IPS-NIHi11 (cell line): ENCODE measurements at places on chromosomes 12 and 14.

DNA sequence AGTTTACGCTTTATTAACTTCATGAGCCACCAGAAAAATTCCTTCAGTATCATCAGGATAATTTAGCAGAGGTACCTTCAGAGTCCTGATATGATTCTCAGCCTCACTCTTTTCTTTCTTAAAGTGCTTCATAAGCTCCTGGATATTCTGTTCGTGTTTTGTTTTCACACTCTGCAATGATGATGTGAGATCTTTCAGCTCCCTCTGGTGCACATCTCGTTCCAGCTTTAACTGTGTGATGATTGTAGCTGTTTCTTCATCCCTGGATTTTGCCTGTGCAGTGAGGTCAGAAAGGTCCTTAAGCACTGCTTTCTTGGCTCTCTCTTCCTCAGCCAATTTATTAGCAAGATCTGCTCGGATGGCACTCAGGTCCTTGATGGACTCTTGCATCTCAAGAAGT, 156.7 kb downstream of the CEP128 start:
- no peak for DNase-seq

DNA sequence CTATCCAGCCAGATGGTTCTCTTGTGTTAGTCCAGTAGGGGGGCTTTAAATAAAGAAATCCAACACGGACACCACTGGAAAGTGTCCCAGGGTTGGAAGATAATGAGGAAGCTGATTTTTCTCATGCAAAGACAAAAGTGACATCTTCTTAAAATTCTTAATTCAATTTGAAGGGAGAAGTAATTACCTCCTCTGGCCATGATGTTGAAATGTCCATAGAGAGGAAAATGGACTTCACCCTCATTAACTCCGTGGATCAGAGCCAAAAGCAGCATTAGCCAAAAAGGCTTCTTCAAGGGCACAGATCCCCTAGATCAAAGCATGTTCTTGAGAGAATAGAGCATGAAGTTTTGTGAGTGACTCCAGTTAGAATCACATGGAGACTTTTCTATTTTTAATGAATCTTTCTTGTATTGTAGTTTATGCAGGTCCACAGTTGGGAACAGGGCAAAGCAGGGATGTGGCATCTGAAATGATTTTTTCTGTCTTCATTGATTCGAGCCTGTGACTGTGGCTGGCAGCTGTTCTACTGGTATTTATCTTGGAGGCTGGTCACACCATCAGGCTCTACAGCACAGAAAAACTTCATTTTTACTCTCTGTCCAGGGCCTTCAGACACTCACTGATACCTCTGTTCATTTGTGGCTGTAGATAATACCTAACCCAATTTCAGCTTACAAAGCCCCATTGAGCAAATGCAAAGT, 1002.5 kb downstream of the AACS start:
- DNase-seq, result no peak

GRCh38 chr14:33114331-33114730, 175.7 kb downstream of the NPAS3 start:
- no peak for DNase-seq

GRCh38 chr12:116497051-116497591, 62.1 kb upstream of the MAP1LC3B2 start:
- DNase-seq, result no peak

GRCh38 chr14:56081139-56081538, 37.1 kb upstream of the PELI2 start:
- DNase-seq, result no peak

DNA sequence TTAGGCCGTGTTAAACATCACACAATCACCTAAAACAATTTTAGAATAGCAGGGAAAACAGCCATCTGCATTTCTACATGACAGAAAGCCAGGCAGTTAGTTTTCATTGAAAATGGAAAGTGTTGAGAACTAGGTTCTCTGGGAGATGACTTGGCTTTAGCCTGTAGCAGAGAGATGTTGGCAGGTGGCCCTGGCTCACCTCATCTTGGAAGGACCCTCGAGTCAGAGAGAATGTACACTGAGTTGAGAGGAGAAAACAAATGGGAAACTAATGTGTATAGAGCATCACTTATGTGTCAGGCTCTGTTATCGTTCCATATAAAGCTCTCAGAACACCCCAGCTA, 51.9 kb downstream of the SUSD6 start:
- DNase-seq, result no peak

DNA sequence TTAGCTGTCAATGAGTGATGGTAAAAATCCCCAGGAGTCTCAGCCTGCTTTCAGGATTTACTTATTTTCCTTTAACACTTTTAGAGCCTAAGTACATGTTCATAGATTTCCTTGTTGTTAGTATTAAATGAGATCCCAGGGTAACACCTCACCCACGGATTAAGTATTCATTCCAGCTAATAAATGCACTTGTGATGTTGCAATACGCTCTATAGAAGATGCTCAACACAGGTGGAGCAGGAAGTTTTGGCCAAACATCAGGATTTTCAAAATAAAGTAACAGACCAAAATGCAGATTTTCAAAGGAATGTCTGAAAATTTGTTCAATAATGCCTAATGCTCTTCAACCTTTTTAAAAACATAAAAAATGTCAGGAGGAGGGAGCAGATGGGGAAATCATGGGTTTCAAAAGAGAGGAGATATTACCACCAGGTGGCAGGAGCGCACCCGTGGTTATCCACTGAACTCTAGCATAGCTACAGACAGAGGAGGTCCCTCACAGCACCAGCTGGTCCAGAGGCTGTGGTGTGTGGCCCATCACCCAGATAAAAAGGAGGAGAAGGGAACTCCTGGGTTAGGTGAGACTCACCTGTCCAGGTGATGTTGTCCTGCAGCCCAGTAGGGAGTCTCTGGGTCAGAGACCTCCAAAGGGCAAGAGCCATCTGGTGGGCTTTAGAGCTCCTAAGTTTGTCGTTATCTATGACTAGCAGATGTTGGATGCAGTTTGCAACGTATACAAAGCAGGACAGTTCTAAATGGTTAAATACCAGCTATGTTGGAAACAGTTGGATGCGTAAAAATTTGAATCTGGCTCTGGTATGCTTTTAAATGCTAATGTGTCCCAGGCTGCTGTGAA, 1158.4 kb upstream of the TMEM132C start:
- no peak for DNase-seq

DNA sequence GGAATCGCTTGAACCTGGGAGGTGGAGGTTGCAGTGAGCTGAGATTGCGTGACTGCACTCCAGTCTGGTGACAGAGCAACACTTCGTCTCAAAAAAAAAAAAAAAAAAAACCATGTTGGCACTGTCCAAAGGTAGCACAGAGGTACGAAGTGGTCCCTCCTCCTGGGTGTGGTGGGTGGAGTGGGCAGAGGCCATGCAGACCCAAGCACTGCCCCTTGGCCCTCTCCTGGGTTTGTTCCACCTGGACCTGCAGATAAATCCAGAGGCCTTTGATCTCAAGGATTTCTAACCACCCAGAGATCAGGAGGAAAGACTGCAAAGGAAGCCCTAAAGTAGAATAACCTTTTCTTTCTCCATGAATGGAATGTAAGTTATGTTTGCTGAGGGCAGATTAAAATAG, 8.7 kb upstream of the GALNT6 start:
- DNase-seq, result no peak

- no peak for DNase-seq
These were observed 37.7 kb downstream of the SPATS2 start for GRCh38 chr12:49404956-49405355.

DNA sequence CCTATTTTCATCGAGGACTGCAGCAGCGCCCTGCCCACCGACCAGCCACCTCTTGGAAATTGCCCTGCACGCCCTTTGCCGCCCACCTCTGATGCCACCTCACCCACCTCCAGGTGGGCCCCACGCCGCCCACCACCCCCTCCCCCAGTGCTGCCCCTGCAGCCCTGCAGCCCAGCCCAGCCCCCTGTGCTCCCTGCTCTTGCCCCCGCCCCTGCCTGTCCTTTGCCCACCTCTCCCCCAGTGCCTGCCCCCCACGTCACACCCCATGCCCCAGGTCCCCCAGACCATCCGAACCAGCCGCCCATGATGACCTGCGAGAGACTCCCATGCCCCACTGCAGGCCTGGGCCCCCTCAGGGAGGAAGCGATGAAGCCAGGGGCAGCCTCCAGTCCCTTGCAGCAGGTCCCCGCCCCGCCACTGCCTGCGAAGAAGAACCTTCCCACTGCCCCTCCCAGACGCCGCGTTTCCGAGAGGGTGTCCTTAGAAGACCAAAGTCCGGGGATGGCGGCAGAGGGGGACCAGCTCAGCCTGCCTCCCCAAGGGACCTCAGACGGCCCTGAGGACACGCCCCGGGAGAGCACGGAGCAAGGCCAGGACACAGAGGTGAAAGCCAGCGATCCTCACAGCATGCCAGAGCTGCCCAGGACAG, 96.5 kb downstream of the LGMN start:
- no peak for DNase-seq

GRCh38 chr12:97038834-97039233, 131.8 kb downstream of the NEDD1 start:
- no peak for DNase-seq

GRCh38 chr12:118429688-118430383, 53.5 kb downstream of the SUDS3 start:
- no peak for DNase-seq

DNA sequence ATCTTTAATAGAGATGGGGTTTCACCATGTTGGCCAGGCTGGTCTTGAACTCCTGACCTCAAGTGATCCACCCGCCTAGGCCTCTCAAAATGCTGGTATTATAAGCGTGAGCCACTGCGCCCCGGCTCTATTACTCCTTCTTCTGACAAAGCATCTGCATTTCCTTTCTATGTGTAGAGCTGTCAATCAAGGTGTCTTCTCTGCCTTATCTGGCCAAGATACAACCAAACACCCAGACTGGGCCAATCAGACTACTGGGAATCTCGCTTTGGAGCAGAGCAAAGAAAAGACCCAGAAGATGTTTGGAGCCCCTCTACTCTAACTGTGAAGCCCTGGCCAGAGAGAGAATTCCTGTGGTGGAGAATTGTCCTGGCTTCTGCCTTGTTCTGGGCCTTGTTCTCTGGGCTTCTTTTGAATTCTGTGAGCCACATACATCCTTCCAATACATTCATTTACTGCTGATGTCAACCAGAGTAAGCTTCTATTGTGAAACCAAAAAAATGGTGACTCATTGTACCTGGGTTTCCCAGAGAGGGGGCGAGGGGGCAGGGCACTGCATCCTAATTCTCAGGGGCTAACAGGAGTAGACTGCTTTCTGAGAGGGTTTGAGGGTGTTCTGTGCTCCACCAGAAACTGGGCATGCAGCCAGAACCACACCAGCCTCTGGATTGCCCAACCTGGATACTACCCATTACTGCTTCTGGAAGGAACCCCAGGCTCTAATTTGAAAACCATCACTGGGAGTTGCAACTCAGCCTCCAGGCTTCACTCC, 18.8 kb upstream of the FLVCR2 start:
- DNase-seq, result no peak

GRCh38 chr14:68695326-68695768, 97.5 kb downstream of the ZFP36L1 start:
- no peak for DNase-seq

- no peak for DNase-seq
These were observed 35.6 kb upstream of the FICD start for GRCh38 chr12:108479364-108480070.

- no peak for DNase-seq
These were observed 96.8 kb upstream of the DIO3 start for GRCh38 chr14:101464310-101464983.

DNA sequence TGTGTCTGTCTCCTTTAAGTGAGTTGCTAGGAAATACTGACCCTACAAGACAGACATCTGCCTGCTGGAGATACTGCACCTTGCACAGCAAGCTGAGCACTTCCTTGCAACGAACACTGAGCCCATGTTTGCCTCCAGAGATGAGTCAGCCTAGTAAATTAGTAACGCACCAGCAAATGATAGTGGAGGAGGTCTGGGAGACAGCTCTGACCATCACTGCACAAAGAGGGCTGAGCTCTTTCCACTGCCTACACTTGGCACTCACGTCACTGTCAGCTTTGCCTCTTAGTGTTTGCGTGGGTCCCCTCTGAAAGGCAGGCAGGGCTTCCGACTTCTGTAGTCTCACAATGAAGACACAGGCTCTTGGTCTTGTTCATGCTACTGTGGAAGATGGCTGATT, 109.0 kb downstream of the APAF1 start:
- DNase-seq, result no peak

DNA sequence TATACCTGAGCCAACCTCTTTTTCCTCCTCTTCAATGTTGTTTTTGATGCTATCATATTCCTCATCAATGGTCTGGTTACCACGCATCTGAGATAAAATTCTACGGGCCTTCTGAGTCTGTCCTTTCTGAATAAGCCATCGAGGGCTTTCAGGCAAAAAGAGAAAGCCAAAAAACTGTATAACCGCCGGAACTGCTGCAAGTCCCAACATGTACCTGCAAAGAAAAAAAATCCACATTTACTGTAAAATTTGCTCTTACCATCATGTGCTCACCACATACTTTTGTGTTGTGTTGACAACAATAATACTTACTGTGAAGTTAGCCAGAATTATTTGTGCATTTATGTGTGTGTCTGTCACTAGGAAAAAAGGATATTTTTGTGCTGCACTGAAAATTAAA, 77.6 kb downstream of the SLC2A13 start:
- DNase-seq, result no peak

- DNase-seq, result no peak
These were observed 110.2 kb downstream of the ALX1 start for GRCh38 chr12:85390266-85390665.

DNA sequence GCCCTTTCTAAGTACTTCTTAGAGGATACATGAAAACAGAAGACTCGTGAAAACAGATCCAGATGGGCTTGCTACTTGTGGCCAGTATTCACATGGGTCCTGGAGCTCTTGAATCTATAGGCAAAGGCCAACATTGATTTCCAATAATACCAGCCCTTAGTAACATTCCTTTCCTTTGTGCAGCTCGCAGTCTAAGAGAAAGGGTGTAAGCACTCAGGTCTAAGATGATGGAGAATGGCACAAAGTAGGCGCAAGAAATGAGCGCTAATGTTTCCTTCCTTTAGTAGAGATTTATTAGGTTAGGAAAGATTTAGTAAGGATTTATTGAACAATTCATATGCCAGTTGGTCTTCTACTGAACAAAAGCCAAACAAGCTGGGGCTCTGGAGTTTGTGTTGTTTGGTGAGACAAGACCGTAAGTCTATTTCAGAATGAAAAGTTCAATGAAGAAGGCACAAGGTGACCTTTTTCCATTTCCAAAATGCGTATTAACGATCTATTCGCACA, 525 bp downstream of the RNU6-8 start:
- no peak for DNase-seq

DNA sequence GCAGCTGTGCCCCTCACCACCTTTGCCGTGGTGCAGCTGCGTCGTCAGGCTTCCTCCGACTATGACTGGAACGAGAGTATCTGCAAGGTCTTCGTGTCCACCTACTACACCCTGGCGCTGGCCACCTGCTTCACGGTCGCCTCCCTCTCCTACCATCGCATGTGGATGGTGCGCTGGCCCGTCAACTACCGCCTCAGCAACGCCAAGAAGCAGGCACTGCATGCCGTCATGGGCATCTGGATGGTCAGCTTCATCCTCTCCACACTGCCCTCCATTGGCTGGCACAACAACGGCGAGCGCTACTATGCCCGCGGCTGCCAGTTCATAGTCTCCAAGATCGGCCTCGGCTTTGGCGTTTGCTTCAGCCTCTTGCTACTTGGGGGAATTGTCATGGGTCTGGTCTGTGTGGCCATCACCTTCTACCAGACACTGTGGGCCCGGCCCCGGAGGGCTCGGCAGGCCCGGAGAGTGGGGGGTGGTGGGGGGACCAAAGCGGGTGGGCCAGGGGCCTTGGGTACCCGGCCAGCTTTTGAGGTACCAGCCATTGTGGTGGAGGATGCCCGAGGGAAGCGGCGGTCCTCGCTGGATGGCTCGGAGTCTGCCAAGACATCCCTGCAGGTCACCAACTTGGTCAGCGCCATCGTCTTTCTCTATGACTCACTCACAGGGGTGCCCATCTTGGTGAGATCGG, 2.6 kb downstream of the GPR162 start:
- no peak for DNase-seq
